ENCODE measurements at places on chromosomes 3 and 15.

- no peak for DNase-seq
These were observed 12.2 kb downstream of the ZIC1 start for GRCh38 chr3:147421184-147421912.

DNA sequence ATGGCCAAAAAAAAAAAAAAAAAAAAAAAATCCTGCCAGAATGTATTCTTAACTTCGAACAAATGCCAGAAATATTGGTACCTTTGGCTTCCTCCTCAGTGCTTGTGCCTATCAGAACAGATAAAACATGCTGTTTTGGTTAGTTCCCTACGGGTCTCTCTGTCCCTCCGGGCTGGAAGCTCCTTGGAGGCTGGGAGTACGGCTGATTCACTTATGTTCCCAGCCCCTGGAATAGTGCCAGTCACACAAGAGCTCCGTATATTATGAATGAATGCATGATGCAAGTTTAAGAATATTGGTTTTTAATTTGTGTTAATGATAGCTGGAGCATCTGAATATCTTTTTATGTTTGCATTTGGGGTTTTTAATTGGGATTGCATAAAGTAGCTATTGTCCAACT is 44.0 kb downstream of the NR2F2 start:
- DNase-seq, result no peak

DNA sequence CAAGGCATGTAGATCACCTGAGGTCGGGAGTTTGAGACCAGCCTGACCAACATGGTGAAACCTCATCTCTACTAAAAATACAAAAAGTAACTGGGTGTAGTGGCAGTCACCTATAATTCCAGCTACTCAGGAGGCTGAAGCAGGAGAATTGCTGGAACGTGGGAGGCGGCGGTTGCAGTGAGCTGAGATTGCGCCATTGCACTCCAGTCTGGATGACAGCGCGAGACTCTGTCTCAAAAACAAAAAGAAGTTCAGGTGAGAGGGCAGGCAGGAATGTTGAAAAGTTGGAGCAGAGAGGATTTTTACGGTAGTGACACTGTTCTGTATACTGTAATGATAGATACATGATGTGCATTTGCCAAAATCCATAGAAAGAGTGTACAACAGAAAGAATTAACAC is 31.7 kb downstream of the GXYLT2 start:
- DNase-seq, result no peak

DNA sequence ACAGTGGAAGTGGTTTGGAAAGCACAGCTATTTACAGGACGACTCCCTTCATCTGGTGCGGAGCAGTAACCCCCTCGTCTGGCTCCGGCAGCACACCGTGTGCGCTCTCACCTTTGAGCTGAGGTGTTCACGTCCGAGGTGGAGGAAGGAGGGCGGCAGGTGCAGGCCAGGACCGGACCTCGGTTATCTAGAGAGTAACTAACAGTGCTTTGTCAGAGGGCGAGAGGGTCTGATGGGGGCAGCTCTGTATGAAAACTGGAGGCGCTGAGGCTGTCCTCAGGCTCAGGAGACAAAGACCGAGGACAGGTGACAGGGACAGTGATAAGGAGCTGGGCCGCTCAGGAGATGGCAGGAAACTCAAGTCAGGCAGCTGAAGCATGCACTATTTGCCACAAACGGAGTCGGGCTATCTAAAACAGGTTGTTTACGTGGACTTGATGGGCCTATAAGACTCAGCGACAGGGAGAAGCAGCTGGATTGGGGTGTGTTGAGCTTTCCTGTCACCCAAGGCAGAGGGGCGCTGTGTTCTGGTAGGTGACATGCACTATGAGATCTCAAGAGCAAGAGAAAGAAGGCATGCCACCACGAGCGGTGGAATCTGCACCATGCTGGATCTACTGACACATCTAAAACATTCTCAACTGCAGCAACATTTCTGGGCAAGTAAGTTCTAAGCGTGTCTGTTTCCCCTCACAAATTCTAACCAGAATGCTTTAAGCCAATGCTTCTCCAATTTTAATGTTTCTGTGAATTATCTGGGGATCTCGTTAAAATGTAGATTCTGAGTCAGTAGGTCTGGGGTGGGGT is 155.2 kb downstream of the XXYLT1 start:
- no peak for DNase-seq

DNA sequence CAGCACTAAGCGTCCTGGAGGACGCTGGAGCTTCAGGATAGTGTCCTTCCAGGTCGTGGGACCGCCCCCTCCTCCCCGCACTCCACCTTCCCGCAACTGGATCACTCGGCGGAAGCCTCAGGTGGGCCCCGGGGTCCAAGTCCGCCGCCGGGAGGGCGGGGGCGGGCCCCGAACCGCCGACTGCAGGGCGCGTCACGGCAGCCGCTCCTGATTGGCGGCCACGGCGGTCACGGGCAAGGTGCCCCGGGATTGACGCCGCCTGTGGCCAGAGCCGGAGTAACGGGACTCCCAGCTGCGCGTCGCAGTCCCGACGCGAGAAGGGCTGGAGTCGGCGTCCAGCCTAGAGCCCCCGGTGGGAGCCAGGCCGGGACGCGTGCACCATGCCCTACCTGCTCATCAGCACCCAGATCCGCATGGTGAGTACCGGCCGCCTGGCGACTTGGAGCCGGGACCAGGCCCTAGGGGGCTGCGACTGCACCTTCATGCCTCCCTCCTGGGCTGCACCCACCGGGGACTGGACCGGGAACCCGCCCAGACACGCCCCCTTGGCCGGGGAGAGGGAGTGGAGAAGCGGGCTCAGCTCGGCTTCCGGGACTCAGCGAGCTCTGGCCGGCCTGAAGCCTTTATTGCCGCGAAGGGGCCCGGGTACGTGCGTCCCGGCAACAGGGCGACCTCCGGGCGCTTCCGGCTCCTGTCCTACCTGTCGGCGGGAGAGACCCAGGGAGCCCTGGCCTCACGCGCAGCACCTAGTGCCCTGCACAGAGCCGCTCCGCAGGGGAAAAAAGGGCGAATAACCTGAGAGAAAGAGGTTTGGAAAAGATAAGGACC is at the start of gene GCHFR:
Gene GCHFR (plus strand): TSS at position 268 of the 828 bp plus-strand sequence. CDS start 113 bp downstream, at position 381.
- peak; percentile 70 for DNase-seq

GRCh38 chr15:90660195-90660998 is 56.7 kb upstream of the BLM start:
- peak; percentile 67 for DNase-seq

DNA sequence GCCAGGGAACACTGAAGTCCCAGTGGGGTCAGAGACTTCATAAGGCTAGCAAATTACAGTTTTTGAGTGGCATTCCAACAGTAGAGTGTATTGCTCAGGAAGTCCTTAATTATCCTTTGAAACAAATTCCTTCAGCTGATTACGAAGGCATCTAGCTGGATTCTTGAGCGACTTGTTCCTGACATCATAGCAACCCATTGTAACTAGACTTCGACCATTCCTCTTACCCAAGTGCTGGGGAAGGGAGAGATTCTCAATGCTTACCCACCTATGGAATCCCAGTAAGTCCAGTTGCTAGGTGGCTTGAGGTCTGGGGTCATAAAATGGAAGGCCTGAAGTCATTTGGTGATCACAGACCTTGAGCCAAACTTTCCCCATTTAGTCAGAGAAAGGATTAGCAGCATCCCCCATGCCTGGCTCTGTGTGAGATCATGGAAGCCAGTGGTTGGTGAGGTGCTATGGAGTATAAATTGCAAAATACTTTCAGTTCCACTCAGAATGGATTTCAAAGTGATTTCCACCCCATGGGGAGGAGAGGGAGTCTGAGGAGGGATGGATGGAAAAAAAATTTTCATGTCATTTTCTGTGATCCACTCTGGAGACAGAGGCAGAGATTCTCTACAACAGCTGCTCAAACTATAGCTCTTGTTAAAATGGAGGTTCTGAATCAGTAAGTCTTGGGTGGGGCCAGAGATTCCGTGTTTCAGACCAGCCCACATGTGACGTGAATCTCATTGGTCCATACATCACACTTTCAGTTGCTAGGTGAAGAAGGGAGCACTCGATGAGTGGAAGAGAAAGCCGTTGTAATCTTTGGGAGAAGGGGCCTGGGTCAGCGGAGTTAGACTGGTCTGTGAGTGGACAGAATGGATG is 45.7 kb downstream of the CD86 start:
- no peak for DNase-seq

- no peak for DNase-seq
These were observed 1354.1 kb upstream of the EPHA6 start for GRCh38 chr3:95460274-95460673.

- DNase-seq, result peak; percentile 55
These were observed 40.2 kb downstream of the IDH2 start for GRCh38 chr15:90062023-90062442.

- DNase-seq, result no peak
These were observed 117.0 kb downstream of the FOXP1 start for GRCh38 chr3:71466483-71466882.

- no peak for DNase-seq
These were observed 88.6 kb downstream of the SLCO3A1 start for GRCh38 chr15:91941871-91942658.

- DNase-seq, result no peak
These were observed 35.0 kb upstream of the TATDN2 start for GRCh38 chr3:10213156-10213792.

- no peak for DNase-seq
These were observed 372.1 kb downstream of the MAGI1 start for GRCh38 chr3:65666448-65667091.

- no peak for DNase-seq
These were observed 30.3 kb upstream of the BCL6 start for GRCh38 chr3:187775549-187775948.

DNA sequence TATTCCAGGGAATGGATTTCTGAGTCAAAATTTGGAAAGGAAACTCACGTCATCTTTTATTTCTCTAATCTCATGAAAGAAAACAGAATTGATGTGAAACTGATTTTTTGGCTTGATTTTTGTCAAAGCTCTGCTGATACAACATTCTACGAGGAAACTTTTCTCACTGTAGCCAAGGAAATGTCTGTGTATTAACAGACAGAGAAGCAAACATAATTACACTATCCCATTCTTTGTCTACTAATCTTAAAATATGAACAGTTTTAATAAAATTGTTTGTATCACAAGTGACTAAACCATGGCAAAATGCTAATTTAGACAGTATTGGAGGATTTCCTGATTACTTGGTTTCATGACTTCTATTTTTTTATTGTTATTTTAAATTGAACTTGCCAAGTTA is 1437.0 kb downstream of the OTOL1 start:
- no peak for DNase-seq

DNA sequence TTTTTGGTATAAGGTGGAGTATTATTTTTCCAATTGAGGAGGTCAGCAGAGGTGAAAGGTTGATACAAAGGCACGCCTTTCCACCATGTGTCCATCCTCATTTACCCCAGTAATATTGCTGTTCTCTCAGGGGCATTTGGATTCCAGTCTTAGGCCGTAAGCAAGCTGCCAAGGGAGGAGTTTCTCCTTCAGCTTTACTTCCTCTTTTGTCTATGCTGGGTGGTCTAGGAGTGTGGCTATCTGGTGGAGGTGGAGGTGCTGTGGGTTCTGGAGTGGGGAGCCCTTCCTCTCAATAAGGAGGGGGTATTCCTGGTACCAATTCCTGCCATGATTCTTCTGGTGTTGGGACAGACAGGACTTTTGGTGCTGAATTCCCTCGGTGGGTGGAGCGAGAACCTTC is 340.6 kb downstream of the KCNH8 start:
- DNase-seq, result no peak

GRCh38 chr3:156449710-156450574 is 105.0 kb downstream of the SSR3 start:
- no peak for DNase-seq

GRCh38 chr15:94610485-94610884 is 379.1 kb downstream of the MCTP2 start:
- DNase-seq, result no peak

DNA sequence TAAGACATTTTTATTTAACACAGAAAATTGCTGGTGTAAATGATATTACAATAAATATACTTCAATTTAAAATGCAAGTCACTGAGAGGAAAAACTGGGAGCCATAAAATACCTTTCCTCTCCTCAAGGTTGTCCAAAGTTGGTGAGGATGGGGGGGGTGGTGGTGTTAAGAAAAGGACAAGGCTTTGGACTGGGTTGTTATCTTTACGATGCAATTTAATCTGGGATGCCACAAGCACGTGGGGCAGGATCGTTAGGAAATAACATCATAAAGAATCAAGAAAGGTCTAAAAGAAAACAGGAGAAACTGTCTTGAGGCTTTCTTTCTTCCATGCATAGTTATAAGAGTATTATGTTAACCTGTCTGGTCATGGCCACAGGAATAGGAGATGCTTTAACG is 66.9 kb downstream of the NMNAT3 start:
- no peak for DNase-seq

- DNase-seq, result no peak
These were observed 3.3 kb downstream of the STAB1 start for GRCh38 chr3:52498137-52499054.

DNA sequence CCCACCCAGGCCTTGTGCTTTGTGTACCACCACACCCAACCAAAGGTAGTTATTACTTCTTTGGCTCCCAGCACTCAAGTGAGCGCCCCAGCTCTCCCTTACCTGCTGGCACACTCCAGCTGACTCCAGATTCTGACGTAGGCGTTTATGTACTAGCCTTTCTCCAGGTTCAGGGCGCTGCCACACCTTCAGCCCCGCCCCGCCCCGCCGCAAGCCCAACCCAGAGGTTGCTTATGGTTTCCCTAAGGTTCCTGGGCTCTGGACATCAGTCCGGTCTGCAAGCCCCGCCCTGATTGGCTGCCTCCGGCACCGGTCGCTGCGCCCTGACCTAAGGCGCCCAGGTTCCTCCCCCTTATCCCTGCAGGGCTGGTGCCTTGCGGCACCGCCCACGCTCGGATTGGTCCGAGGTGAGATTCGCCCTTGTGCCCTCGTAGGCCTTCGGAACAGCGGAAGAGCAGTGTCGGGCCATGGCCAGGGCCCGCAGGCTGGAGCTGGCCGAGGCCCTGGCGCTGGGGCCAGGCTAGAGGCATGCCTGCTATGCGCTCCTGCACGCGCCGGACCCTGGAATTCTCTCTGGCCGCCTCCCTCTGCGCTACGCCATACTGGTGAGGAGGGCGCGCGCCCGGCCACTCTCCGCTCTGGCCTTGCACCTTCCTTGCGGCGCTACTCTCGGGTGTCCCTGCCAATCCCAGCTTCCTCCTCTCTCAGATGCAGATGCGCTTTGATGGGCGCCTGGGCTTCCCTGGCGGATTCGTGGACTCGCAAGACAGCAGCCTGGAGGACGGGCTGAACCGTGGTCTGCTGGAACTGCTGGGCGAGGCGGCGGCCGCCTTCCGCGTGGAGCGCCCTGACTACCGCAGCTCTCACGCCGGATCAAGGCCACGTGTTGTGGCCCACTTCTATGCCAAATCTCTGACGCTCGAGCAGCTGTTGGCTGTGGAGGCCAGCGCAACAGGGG is 19.8 kb upstream of the NUDT16 start:
- peak; percentile 36 for DNase-seq

GRCh38 chr15:36844534-36844998 is 255.8 kb downstream of the MEIS2 start:
- DNase-seq, result no peak

- no peak for DNase-seq
These were observed 30.8 kb downstream of the LIPC start for GRCh38 chr15:58462547-58462946.

GRCh38 chr15:58932710-58933280 is 684 bp downstream of the SLTM start:
- no peak for DNase-seq

- no peak for DNase-seq
These were observed 647.1 kb downstream of the NTRK3 start for GRCh38 chr15:87609474-87609873.

- no peak for DNase-seq
These were observed 113.5 kb upstream of the SLC7A14 start for GRCh38 chr3:170699158-170700053.
